ENCODE measurements at places on chromosomes 11 and 22.

DNA sequence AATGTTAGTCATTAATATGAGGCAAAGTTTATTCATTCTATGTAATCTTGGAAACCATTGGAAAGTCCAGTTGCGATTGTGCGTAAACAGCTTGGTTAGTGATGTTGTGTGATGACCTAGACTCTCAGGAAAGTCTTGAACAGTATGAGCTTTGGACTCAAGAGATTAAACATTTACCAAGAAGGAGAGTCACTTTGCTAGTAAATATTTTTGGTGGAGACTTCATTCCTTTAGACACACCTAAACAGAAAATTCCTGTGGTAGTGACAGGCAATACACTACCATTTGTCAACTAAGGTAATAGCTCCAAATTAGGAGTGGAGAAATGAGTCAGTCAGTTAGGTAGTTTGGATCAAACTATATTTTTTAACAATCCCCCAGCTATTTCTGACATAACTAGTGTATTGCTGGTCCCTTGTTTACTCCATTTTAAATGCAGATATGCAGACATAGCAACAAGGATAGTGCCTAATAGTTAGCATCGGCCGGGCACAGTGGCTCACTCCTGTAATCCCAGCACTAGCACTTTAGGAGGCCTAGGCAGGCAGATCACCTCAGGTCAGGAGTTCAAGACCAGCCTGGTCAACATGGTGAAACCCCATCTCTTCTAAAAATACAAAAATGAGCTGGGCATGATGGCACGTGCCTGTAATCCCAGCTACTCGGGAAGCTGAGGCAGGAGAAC lies 89.3 kb downstream of the ARHGAP42 start:
- DNase-seq: no peak

GRCh38 chr11:70210051-70210501 lies 7.0 kb downstream of the FADD start:
- no peak for DNase-seq

- no peak for DNase-seq
Measured at GRCh38 chr11:77092382-77092781, 10.3 kb upstream of the OMP start.

GRCh38 chr11:87176044-87176443 lies 138.3 kb downstream of the TMEM135 start:
- DNase-seq: no peak

DNA sequence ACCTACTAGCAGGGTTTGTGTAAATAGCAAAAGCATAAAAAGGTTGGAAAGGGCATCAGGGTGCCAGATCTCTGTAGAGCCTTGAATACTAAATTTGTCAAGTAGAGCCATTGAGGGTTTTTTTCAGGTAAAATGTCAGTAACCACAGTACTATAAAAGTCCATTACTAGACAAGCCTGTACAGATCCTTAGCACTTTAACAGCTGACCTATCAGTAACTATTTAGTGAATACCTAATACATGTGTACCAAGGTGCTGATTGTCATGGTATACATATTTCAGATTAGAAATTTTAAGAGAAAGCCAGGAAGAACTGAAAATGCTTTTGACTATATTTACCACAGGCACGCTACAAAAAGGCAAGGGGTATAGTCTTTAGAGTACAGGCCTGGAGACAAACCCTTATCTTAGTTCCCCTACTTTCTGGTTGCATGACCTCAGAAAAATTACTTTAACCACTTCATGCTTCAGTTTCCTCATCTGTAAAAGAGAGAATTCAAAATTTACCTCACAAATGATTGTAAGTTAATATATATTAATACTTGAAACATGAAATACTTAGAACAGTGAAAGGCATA lies 57.9 kb downstream of the RAB38 start:
- no peak for DNase-seq

- no peak for DNase-seq
Measured at GRCh38 chr11:64321533-64321932, 3.6 kb downstream of the PRDX5 start.

GRCh38 chr11:133065847-133066485 lies 466.3 kb downstream of the OPCML start:
- no peak for DNase-seq

DNA sequence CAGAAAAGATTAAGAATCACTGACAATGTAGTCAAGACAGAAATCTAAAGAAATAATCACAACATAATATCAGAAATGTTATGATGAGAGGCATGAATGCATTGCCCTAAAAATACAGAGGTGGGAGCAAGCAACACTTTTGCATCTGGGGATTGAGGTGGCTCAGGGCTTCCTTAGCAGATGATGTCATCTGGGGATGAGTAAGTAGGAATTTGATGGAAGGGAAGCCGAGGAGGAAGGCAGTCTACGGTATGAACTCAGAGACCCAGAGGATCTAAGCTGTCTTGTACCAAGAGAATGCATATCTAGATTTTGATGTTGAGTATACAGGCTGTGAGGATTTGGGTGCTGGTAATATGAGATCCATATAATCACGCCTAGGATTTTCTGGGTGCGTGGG lies 193.0 kb upstream of the SNX19 start:
- DNase-seq: no peak

- no peak for DNase-seq
Measured at GRCh38 chr11:14346303-14346955, 12.6 kb downstream of the RRAS2 start.

- no peak for DNase-seq
Measured at GRCh38 chr11:115974703-115975102, 470.5 kb upstream of the CADM1 start.

- DNase-seq: peak; percentile 97
Measured at GRCh38 chr11:10808553-10809372, at the start of gene EIF4G2. EIF4G2 (minus strand) TSS chr11:10808926.

GRCh38 chr11:94302776-94303175 lies 1.6 kb upstream of the IZUMO1R start:
- DNase-seq: no peak

- DNase-seq: no peak
Measured at GRCh38 chr22:17201285-17201945, 17.8 kb downstream of the ADA2 start.

DNA sequence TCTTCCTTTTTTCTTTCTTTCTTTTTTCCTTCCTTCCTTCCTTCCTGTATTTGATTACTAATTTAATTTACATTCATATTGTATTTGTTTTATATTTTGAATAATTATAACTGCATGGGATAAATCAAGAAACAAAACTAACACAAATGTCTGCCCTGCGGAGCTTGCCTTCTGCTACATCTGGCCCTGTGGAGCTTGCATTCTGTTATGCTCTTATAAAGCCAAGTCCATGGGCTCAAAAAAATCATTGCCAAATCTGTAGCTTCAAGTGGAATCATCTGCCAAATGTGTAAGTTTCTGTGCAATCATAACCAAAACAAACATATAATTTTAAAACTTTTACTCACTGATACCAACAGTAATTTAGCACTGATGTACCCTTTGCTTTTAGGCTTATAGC lies 8.0 kb upstream of the OR52J3 start:
- no peak for DNase-seq

- DNase-seq: no peak
Measured at GRCh38 chr22:22394591-22394990, 114.0 kb downstream of the ZNF280B start.

GRCh38 chr11:106717222-106717621 lies 301.1 kb downstream of the GUCY1A2 start:
- DNase-seq: no peak

DNA sequence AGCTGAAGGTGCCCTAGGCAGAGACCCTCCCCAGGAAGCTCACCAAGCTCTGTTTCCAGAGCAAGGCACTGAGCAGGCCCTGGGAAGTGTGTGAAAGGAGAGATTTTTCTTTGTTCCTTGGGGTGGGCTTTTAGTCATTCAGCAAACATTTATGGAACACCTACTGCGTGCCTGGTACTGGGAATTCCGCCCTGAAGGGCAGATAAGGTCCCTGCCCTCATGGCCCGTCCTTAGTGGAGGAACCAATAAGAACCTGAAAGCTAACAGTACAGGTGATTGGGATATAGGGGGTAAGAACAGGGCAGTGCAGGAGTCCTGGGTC lies 3.9 kb downstream of the TMEM134 start:
- no peak for DNase-seq

DNA sequence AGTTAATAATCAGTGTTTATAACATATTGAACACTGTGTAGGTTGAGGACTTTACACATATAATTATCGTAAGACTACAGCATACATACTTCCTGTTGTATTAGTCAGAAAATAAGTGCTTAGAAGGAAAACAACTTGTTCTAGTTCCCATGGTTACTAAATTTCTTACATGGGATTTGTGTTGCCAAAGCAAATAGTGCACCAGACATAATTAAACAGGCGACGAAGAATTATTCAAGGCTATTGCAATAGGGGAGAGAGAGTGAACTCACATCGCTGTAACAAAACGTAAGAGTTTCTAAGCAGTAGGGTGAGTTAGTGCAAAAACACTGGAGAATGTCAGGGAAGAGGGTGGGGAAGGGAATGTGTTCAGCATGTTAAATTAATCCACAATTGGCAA lies 347.8 kb downstream of the CNTN5 start:
- no peak for DNase-seq

DNA sequence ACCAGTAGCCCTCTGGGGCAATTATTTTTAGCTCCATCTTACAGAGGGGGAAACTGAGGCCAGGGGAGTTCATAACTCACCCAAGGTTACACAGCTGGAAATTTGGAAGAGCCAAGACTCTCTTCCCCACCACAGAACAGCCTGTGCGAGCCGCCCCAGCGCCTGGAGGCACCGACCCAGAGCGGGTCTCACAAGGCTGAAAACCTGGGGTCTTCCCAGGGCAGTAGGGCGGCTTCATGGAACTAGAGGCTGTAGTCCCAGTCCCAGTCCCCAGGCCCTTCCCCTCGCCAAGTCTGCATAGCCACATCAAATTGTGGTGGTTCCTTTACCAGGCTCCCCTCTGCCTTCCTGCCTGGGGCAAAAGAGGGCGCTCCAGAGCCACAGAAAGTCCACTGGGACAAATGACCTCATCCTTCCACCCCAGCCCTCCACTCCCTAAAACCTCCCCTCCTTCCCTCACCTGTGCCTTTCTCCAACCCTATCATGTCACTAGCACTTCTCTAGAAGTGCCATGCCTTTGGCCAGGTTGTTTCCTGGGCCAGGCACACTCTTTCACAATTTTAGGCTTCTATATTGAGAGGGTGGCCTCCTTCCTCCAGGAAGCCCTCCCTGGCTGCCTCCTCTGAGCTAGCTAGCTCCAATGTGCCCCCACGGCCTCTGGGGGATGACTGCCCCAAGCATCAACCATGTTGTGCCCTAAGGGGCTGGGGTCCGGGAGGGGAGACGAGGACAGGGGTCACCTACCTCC lies 15.2 kb upstream of the CDC42EP1 start:
- peak; percentile 69 for DNase-seq

DNA sequence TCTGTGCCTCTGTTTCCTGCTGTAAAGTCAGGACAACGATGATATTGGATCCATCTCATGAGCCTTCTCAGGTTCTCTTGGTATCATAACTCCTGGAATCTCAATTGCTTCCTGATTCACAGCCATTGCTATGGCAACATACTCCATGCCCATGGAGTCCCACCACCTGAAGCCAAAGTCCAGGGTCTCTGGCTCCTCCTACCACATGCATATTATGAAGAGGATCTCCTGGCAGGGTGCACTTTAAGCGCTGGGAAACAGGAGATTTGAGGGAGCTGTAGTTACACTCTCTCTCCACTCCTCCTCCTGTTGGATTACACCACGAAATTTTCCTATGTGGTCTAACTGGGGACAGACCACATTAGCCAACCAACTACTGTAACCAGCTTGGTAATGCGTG lies 130.9 kb upstream of the SEZ6L start:
- no peak for DNase-seq

- DNase-seq: no peak
Measured at GRCh38 chr11:18132341-18132740, at the start of gene MRGPRX3. MRGPRX3 (plus strand) TSS chr11:18132571; CDS start chr11:18137203, 4,632 bp downstream.

DNA sequence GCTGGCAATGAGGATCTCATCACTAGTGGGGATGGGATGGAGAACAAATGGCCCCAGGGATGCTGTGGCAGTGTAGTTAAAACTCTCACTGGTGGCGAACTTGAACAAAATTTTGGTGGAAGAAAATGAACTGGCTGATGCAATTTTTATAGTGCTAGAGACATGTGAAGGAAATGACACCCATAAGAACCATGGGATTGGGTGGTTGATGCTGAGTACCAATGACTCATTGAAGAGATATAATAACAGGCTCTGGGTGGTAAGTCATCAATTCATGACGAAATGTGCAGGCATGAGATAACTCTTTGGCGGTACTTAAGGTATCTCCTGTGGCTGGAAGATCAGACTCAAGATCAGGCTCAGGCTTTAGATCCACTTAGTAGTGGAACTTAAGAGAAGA lies 172.9 kb upstream of the DDI1 start:
- DNase-seq: no peak

GRCh38 chr22:21802056-21802455 lies 65.4 kb downstream of the MAPK1 start:
- no peak for DNase-seq

- DNase-seq: no peak
Measured at GRCh38 chr11:76185511-76185910, 20.8 kb downstream of the WNT11 start.

- no peak for DNase-seq
Measured at GRCh38 chr22:43275545-43276317, 67.4 kb downstream of the SCUBE1 start.

DNA sequence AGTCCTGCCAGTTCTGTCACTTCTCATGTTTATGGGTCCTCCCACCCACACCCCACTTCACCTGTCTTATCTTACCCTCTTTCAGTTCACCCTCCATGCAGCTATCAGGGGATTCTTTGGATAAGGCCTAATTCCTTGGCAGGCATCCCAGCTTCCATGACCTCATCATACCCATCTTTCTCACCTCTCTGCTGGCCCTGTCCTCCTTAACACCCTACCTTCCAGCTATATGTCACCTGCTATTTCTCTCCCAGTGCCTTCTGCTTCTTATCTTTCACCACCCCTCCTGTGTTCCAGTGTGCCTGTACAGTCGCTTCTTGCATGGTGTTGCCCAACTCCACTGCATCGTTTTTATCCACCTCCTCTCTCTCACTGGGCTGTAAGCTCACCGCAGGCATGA lies 28.3 kb downstream of the SNU13 start:
- no peak for DNase-seq

GRCh38 chr22:40325315-40325714 lies 21.0 kb upstream of the ADSL start:
- peak; percentile 90 for DNase-seq

DNA sequence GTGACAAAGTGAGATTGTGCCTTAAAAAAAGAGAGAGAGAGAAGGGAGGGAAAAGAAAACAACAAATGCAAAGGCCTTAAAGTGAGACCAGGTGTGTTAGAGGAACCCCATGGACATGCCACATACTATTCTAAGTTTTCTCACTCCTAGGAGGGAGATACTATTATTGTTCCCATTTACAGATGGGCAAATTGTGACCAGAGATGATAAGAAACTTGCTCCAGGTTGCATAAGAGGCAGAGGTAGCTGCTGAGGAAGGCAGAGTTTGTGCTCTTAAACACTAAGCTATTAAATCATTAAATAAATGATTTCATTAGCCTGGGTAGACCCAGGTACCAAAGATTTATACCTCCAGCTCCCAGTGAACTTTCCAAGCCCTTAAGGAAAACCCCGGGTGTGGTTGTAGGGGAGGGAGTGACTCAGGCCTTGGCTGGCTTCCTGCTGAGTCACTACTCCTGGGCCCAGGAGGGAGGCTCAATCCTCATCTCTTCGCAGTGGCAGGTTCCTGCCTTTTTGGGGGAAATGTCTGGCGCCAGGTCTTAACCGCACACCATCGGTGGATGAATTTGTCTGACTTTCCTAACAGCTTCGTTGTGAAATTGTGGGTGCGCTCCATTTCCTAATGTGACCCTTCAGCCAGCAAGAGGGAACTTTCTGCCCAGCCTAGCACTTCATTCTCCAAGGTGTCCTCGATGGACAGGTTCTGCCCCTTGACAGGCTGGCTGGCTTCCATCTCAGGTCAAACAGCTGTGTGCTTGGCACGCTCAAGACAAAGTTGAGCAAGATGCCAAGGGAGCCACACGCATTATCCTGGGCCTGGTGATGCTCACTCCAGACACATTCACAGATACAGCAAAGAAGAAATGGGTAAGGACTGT lies 33.4 kb upstream of the PTPRJ start:
- DNase-seq: peak; percentile 47
